GM23338 (cell line): ENCODE measurements at places on chromosomes 12 and 14. TPM values are rescaled to one million over a fixed set of nuclear protein-coding genes. Genes with fewer than 3 reads are reported as not detected.

GRCh38 chr12:74292351-74293194 lies 245.1 kb upstream of the ATXN7L3B start:
- peak; percentile 43 for DNase-seq

GRCh38 chr12:112539221-112539620 lies 120.5 kb downstream of the PTPN11 start:
- no peak for DNase-seq

Gene MYO1H
- not detected in 2 replicates for total RNA-seq

DNA sequence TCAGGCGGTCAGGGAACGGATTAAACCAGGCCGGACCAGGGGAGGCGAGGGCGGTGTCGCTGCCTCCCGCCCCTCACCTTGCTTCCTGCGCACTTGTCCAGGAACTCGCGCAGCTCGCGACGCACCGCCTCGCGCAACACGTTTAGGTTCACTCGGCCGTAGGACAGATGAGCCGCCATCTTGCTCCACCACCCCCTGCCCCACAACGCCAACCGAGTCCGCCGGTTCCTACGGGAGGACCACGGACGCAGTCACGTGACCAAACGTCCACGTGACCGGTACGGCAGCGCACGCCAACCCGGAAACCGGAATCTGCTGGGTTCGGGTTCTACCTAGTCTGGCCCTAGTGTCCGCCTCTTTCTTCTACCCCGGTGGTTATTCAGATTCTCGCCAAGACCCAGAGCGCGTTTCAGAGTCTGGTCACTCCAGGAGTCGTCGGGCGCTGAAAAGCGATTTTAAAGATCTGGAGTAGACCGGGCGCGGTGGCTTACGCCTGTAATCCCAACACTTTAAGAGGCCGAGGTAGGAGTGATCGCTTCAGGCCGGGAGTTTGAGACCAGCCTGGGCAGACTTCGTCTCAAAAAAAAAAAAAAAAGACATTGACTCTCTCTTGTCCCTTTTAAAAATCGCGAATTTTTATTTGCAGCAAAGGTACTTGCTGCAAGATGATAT lies at the start of gene VPS33A:
VPS33A (minus strand) TSS at position 265 of the 672 bp plus-strand sequence; CDS start at position 179, 86 bp downstream.
- peak; percentile 98 for DNase-seq

DNA sequence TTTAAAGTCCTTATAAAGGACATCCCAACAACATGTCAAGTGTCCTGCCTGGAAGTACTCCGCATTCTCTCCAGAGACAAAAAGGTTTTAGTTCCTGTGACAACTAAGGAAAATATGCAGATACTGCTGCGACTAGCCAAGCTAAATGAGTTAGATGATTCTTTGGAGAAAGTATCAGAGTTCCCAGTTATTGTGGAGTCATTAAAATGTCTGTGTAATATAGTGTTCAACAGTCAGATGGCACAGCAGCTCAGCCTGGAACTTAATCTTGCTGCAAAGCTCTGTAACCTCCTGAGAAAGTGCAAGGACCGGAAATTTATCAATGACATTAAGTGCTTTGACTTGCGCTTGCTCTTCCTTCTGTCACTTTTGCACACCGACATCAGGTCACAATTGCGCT lies 40.2 kb downstream of the RIC8B start:
- DNase-seq, result no peak

GRCh38 chr12:50004696-50005095 lies 20.6 kb downstream of the RACGAP1 start:
- DNase-seq, result no peak

GRCh38 chr12:104852102-104852501 lies 106.0 kb downstream of the SLC41A2 start:
- DNase-seq, result no peak

DNA sequence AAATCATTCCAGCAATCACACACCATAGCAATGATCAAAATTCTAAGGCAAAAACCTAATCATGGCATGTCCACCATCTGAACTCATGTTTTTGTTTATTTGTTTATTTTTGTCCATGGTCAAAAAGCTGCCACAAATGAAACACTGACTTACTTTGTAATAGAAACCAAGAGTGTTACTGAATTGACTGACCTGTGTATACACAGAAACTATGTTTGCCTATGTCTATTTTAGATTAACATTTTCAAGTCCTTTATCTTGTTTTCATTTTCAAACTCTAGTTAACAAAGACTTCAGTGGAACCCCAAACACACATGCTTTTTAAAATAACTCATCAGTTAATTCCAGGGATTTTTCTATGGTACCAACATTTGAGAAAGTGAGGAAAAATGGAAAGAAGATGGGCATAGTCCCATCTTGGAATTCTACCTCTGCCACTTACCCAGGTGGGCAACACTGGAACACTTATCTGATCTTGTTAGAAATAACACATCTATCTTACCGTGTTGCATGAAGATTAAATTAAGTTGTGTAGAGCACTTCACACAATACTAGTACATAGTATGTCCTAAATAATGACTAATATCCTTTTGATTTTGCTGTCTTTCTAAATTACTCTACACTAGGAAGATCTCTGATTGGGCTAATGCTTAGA lies 6.4 kb downstream of the LUM start:
- DNase-seq, result no peak

GRCh38 chr14:56040121-56040520 lies 78.1 kb upstream of the PELI2 start:
- DNase-seq, result no peak

Gene MORN3
- 0.14 and 0.47 TPM in 2 replicates for total RNA-seq

GRCh38 chr12:130569521-130569920 lies 146.6 kb downstream of the RIMBP2 start:
- DNase-seq, result no peak

- DNase-seq, result no peak
These were observed 1.7 kb upstream of the EIF5 start for GRCh38 chr14:103332143-103332919.

Gene EPYC
- total RNA-seq, result not detected in 2 replicates

Gene TRHDE
- 5.7 and 7.7 TPM in 2 replicates for total RNA-seq

Gene RESF1
- 236 and 313 TPM in 2 replicates for total RNA-seq

GRCh38 chr12:65567820-65568219 lies 256.5 kb upstream of the HMGA2 start:
- no peak for DNase-seq

DNA sequence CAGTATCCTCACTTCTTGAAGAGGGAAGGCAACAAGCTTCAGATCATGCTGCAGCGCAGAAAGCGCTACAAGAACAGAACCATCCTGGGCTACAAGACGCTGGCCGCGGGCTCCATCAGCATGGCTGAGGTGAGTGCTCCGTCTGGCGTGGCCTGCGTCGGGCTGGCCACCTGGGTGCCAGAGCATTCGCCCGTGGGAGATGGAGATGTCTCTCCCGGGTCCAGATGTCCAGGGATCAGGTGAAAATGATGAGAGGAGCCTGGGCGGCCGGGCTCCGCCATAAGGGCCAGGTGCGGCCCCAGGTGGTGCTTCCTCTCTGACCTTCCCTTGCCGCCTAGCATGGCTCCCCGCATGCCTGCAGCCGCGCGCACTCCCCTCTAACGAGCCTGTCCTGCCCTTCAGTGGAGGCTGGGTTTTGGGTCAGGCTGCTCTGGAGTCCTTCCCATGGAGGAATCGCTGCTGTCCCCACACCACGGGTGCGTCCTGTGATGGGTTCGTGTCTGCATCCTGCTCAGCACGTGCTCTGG lies 40.6 kb downstream of the PACS2 start:
- no peak for DNase-seq

DNA sequence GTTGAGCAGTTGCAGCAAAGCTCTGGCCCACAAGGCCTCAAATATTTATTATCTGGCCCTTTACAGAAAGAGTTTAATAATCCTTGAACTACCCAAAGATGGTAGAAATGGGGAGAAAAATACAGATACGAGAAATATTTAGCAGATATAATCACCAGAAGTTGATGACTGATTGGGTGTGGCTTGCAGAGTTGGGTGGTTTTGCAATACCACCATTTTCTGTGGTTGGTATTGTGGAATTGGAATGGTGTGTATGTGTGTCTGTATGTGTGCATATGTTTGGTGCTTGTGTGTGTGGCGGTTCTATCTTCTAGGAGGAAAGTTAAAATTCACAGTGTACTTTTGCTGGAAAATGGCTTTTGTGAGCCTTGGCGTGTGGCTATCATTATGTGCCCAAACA lies 85.4 kb upstream of the MANSC4 start:
- DNase-seq, result no peak

DNA sequence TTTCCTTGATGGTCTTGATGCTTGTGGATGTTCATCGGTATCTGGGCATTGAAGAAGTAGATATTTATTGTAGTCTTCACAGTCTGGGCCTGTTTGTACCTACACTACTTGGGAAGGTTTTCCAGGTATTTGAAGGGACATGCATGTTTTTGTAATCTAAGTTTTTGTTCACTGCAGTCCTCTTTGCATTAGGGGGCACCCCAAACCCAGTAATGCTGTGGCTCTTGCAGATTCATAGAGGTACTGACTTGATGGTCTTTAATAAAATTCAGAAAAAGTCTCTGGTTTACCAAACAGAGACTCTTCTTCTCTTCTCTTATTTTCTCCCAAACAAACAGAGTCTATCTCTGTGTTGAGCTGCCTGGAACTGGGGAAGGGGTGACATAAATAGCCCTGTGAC lies 150.9 kb upstream of the SLC16A7 start:
- no peak for DNase-seq

Gene OR6C68
- not detected in 2 replicates for total RNA-seq

- no peak for DNase-seq
These were observed 28.6 kb downstream of the TULP3 start for GRCh38 chr12:2919249-2919648.

GRCh38 chr12:42426746-42427145 lies 100.8 kb downstream of the PPHLN1 start:
- peak; percentile 60 for DNase-seq

- DNase-seq, result no peak
These were observed 48.7 kb downstream of the DAD1 start for GRCh38 chr14:22540293-22540692.

- DNase-seq, result no peak
These were observed 38.9 kb downstream of the FOXN3 start for GRCh38 chr14:89378119-89378518.

Gene FAM186B
- 0.08 and 0.38 TPM in 2 replicates for total RNA-seq

Gene CD163L1
- 0.14 and 1.6 TPM in 2 replicates for total RNA-seq

DNA sequence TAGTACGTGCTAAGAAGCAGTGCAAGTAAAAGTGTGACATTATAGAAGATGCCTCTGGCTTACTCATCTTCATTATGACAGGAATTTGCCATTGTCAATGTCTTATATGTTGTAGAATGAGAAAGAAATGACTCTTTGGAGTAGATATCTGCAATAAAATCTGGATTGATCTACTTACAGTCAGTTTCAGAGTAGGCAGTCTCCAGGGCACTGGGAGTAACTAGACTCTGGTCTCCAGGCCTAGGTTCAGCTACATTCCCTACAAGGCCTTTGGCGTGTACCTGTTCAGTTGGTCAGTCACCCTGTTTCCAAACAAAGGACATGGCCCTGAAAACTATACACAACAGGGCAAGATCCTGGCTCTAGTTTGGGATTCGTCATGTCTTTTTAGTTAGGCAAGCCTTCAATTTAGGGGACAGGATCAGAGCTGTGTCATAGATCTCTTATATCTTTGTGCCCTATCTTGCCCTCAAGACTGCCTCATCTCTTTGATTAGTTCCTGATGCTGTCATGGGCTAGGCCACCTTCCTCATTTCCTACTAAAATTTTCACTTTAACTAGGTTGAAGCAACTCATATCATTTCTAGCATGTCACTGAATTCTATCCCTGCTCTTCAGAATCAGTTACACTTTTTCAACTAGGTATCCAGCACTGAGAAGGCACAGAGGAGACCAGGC lies 410.0 kb downstream of the RAD51B start:
- DNase-seq, result no peak

Gene SMCO2
- not detected in 2 replicates for total RNA-seq

GRCh38 chr12:110234331-110234751 lies 46.7 kb upstream of the ATP2A2 start:
- no peak for DNase-seq

DNA sequence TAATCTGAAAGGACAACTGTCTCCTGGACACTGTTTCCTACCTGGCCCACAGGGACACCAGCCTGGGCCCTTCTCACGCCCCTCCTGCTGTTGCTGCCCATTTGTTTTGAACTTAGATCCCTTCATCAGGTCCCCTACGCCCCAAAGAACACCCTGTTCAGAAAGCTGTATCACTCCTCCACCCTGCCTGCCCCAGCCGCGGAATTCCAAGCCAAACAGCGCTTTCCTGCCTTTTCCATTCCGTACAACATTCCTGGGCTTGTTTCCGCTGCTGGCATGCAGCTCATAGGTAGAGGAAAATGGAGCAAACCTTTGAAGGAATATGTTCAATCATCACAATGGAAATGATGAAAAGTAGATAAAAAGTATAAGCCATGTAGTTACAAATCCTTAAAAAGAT lies 12.8 kb upstream of the GSG1 start:
- peak; percentile 33 for DNase-seq

Gene PDE3A
- 9.1 and 9.2 TPM in 2 replicates for total RNA-seq

Gene PKP2
- 47.6 and 49.9 TPM in 2 replicates for total RNA-seq

GRCh38 chr12:103688376-103689063 lies 101.4 kb downstream of the STAB2 start:
- no peak for DNase-seq
